ENCODE measurements at places on chromosomes 7 and 10.

GRCh38 chr7:42493436-42494198, 256.6 kb upstream of the GLI3 start:
- peak; percentile 67 for DNase-seq

GRCh38 chr7:157807510-157807909, 470.7 kb downstream of the DNAJB6 start:
- no peak for DNase-seq

GRCh38 chr10:3036155-3037021, 31.0 kb upstream of the PFKP start:
- DNase-seq: no peak

GRCh38 chr7:74418076-74418475, 35.6 kb upstream of the GTF2IRD1 start:
- DNase-seq: no peak

GRCh38 chr10:22133749-22134624, 83.8 kb downstream of the EBLN1 start:
- DNase-seq: peak; percentile 29

- no peak for DNase-seq
Observed at GRCh38 chr10:8035006-8035640, 19.4 kb upstream of the GATA3 start.

DNA sequence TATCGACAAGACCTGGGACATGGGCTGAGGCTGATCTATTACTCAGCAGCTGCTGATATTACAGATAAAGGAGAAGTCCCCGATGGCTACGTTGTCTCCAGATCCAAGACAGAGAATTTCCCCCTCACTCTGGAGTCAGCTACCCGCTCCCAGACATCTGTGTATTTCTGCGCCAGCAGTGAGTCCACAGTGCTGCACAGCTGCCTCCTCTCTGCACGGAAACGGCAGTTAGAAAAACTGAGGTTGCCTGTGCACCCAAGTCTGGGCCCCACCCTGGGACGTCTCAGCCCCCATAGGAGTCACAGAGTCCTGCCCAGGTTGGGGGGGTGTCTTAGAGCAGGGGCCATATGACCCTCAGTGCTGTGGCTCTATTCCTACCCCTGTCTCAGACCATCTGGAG, 167.4 kb upstream of the PRSS58 start:
- no peak for DNase-seq

DNA sequence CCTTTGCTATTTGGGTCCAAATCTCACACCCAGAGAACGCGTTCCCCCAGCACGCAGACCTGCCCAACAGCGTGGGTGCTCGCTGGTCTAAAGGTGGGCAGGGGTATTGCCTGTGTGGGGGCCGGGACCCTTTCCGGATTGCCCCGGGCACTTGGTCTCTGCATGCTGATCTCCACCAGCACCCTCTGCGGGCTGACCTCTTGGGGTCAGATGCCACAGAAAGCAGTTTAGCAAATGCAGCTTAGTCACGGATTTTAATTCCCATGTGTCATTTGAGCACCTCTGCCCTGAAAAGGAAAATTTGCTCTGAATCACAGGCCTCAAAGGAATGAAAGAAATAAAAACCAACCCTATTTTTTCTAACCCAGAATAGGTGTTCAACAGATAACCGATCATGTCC, 46.7 kb downstream of the PKD1L1 start:
- no peak for DNase-seq

DNA sequence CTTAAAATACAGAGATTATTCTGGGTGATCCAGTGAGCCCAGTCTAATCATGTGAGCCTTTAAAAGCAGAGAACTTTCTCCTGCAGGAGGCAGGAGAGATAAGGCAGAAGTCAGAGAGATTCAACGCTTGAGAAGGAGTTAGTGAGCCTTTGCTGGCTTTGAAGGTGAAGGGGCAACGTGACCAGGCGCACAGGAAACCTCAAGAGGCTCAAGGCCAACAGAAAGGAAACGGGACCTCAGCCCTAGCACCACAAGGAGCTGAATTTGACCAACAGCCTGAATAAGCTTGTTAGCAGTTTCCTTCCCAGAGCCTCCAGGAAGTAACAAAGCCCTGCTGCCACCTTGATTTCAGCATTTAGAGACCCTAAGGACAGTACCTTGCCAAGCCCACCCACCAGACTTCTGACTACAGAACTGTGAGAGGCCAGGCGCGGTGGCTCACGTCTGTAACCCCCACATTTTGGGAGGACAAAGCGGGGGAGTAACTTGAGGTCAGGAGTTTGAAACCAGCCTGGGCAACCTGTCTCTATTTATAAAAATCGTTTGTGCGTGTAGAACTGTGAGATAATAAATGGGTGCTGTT, 87.3 kb upstream of the KAT6B start:
- no peak for DNase-seq

DNA sequence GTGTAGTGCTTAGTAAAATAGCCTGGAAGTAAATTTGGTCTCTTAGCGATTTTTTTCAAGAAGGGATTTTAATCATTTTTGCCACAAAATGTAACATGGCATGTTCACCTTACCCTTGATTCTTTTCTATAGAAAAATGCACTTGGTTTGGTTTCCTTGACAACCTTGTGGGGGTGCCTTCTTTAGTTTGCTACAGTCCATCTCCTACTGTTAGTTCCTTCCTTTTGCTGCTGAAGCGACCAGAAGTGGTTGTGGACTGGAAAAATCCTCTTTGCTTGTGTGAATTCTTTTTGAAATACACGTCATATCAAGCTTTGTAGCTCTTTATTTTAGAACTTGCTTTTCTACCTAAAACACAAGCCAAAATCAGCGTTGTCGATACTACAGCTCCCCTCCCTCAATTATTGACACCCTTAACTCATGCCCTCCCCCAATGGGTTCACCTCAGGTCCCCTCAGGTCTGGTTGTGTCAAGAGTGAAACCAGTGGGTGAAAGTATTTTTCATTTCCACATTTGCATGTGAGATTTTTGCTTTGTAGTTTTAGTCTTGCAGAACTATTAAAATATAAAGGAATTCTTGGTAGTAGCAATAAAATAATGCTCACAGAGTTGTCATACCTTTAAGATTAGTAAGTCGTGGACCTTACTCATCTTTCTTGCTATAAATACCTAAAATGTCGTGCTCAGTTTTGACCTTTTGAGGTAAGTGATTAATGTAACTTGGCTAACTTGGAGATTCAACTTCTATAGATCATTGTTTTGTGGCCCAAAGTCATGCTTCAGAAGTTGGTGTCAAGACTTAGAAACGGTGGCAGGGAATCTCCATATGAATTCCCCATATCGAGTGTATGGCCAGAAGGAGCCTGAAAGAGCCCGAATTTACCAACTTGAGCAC, 1.5 kb downstream of the ACTR3B start:
- DNase-seq: peak; percentile 44

- no peak for DNase-seq
Observed at GRCh38 chr7:128497405-128497804, 20.9 kb downstream of the METTL2B start.

DNA sequence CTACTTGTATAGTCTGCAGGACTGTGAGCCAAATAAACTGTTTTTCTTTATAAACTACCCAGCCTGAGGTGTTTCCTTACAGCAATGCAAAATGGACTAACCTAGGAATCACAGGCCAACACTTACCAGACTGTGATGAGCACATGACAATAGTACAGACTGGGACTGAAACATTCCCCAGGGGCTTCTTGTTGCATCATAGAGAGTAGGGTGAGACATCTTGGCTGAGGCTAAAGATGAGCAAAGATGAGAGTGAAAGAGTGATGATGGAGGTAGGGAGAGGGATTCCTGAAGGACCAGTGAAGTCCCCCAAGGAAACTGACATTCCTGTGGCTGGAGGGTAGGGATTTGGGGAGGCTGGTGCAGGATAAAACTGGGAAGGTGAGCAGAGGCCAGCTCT, 194.4 kb downstream of the TPST1 start:
- DNase-seq: no peak

GRCh38 chr7:99472561-99473314, at the start of gene ZNF789:
Gene ZNF789 (plus strand): TSS chr7:99472890. CDS start chr7:99476457, 3,567 bp downstream.
- DNase-seq: peak; percentile 100

- DNase-seq: peak; percentile 81
Observed at GRCh38 chr10:72097448-72098300, 9.3 kb upstream of the SPOCK2 start.

- DNase-seq: peak; percentile 40
Observed at GRCh38 chr7:98399890-98400541, 874 bp downstream of the BAIAP2L1 start.

DNA sequence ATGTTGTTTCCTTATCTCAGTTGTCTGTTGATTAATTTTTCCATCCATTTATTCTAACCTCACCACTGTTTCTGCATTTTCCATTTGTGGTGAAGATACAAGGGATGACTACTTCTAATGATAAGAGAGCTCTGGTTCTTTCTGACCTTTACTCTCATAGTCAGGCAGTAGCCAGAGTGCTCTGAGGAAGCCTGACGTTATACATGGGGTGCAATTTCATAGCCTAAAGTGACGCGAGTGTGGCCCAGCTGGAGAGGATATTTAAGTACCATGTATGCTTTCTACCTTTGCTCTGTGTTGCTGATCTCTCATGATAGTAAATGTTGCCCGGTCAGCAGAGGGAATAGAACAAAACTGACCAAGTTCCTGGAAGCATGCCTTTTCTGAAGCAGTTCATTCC, 33.9 kb upstream of the CYCS start:
- DNase-seq: no peak

DNA sequence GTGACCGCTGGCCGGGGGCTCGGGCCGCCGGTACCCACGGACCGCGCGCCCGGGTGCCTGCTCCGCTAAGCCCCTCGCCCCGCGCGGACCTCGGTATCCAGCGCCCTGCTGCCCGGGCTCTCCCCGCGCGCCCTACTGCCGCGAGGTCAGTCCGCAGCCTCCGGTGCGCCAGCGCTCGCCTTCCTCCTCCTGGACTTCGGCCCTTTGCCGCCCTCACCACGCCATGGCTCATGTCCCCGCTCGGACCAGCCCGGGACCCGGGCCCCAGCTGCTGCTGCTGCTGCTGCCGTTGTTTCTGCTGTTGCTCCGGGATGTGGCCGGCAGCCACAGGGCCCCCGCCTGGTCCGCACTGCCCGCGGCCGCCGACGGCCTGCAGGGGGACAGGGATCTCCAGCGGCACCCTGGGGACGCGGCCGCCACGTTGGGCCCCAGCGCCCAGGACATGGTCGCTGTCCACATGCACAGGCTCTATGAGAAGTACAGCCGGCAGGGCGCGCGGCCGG, 483 bp downstream of the GDF10 start:
- peak; percentile 46 for DNase-seq

DNA sequence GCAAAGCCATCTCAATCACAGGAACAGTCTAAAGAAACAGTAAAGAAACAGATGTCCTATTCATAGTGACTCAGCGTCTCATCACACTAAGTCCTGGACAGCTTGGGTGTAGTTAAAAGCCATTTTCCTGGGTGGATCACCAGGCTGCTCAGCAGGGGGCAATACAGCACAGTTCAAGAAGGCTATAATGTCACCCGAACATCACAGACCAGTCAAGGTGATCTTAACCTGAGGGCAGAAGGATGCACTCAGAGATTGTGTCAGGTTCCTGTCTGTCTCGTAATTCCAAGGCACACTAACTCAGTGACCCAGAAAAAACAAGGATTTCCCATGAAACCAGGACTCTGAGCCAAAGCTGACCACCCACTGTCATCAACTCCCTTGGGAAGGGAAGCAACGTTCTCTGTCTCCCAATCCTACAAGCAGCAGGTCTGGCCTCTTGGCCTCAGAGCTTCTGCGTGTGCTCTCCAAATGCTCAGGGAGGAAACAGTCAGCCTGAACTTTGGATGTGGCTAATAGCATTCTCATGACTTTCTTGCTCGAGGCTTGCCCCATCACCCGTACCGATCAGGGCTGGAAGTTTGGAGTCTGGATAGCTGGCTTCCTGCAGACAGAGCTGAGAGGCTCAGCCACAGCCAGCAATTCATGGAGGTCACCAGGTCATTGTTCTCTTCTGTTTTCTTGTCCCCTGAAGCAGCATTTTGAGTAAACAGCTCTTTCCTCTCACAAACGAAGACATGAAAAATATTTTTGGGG, 90.4 kb upstream of the FAM171A1 start:
- no peak for DNase-seq

DNA sequence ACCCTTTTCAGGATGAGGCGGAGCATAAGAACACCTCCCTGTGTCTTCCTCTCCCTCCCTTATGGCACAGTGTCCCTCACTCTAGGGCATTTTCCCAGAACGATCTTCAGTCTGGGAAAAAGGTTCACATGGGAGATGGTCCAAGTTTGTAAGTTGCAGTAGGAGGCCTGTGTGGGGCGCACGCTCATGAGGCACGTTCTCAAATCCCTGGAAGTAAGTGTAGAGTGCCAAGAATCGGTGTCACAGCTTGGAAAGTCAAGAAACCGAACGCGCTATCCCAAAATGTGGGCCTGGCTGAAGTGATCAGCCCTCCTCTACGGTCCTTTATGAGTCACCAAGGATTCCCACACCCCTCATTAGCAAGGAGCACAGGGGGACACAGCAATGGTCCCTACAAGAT, 23.9 kb upstream of the SMARCD3 start:
- DNase-seq: no peak

- peak; percentile 86 for DNase-seq
Observed at GRCh38 chr7:99422186-99422585, 13.4 kb downstream of the BUD31 start.

- no peak for DNase-seq
Observed at GRCh38 chr7:95758187-95758586, 14.2 kb upstream of the DYNC1I1 start.

DNA sequence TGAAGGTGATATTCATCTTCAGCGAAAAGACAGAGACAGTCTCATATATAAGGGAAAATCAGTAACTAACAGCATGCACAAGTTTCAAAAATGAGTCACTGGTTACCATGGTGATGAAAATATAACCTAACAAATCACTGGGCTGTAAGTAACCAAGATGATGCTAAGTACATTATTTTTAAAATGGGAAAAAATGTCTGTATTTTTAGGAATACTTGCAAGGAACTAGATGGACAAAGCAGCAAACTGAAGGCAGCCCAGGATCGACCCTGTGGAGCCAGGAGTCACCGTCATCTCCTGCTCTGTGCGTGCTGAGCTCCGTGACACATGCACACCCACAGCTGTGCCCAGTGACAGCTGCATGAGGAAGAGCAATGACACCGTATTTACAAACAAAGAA, 137.3 kb downstream of the ELMO1 start:
- DNase-seq: peak; percentile 33

DNA sequence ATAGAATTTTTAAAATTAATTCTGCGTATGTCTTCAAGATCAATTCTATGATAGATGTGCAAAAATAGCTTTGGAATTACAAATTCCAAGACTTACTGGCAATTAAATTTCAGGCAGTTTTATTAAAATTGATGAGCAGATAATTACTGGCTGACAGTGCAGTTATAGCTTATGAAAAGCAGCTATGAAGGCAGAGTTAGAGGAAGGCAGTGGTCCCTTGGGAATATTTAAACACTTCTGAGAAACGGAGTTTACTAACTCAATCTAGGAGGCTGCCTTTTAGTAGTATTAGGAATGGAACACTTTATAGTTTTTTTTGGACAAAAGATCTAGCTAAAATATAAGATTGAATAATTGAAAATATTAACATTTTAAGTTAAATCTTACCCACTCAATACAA, 70.8 kb downstream of the CFTR start:
- no peak for DNase-seq

DNA sequence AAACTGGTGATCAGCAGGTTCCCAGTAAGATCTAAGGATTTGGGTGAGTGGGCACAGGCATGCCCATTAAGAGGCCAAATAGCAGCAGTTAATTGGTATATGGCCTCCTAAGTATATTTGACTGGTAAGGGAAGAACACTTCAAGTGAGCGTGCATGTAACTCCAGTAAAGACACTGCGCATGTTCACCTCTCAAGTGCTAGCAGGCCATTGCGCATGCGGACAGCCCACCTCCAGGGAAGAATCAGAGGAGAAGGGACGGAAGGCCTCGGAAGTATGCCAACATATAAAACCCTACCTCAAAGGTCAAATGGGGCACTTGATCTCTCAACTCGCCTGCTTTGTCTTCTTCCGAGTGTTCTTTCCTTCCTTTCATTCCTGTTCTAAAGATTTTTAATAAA, 118.0 kb downstream of the ARL5B start:
- peak; percentile 30 for DNase-seq

- no peak for DNase-seq
Observed at GRCh38 chr10:24726626-24727025, 2.9 kb upstream of the ARHGAP21 start.

All from DMS53 (cell line).